Cardiac fibroblast (primary cell): ENCODE measurements at places on chromosomes 13 and 19.

DNA sequence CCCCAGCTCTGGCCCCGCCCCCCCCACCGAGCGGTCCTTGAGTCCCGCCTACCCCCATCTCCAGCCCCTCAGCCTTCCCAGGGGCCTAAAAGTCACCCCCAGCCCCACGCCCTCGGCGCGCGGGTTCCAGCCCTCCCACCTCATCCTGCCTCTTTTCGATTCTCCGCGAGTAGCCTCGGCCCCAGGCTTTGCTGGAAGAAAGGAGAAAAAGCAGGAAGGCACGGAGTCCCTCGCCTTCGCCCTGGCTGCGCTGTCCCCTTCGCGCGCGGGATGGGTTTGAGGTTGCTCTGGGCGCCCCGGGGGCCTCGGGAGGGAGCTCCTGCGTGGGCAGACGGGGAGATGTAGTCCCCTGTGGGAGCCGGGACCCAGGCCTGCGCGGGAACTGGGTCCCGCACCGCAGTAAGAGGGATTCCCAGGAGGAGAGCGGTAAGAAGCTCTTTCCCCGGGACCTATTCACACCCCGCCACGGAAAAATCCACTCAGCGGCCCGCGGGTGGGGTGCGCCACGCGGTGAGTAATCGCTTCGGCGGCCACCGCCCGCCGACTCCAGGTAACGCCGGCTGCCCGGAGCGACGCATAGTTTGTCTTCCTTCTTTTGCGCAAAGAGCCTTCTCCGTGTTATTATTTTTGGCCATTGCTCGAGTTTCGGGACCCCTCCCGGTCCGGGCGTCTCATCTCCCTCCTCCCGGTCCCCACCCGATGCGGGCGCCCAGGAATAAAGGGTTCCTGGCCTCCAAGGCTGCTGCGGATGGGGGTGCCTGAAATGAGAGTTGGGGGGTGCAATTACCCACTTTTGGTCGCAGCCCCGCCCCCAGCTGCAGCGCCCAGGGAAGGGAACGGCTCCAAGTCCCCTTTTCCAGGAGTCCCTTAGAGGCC is 865 bp upstream of the CRLF1 start:
- no peak for DNase-seq

DNA sequence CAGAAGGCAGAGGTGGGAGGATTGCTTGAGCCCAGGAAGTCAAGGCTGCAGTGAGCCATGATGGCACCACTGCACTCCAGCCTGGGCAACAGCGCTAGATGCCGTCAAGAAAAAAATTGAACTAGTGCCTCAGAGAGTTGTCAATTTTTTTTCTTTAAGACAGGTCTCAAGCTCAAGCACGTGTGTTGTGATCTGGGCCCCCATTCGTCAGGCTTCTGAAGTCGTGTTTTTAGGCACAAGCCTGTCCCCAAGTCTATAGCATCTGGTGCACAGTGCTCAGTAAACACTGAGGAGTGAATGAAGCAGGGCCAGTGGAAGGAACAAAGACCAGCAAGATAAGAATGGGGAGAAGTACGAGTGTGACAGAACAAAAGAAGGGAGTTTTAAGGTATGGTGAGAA is 23.7 kb upstream of the LAMP1 start:
- DNase-seq = no peak

- DNase-seq = no peak
Observed at GRCh38 chr13:38854226-38854625, 136.4 kb downstream of the STOML3 start.

- peak; percentile 93 for DNase-seq
Observed at GRCh38 chr19:44648631-44649251, 5.0 kb downstream of the PVR start.

DNA sequence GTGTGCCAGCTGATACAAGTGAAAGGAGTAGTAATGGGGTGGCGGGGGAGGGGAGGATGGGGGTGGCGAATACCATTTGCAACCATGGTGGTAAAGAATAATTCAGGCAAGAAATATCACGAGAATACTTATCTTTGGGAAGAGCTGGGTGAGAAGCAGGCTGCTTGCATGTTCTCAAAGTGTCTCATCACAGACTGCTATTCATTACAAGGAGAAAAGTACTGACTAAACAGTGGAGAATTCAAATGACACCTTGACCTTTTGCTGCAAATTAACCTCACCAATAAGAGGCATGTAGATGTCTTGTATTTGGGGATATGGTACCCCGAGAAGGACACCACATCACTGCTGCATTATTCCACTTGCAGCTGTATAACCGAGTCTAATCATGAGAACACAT is 585.7 kb upstream of the GPC6 start:
- no peak for DNase-seq

DNA sequence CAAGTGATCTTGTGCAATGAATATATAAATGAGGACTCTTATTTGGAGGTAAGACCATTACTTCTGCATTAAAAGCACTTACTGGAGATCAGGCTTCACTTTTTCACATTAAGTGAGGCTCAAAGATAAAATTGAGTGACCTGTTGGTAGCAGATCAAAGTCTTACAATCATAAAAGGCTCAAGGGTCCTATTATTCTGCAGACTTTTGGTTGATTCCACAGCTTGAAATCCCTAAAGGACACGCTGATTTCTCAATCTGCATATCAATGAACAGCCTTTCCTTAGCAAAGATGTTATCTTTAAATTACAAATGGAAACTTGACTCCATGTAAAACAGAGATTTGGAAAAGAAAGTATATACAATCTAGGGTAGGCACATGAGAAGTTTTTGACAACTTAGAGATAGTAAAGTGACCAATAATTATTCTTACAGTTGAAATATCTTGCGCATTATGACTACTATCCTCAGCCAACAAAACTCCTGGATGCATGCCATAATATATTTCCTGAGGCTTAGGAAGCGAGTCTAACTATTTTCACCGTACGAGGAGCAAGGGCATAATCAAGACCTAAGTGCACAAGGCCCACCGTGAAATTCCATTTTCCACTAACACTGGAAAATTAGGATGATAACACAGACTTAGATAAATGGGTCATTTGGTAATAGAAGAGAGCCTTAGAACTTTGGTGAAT is 640.7 kb downstream of the LIG4 start:
- no peak for DNase-seq

- DNase-seq = peak; percentile 79
Observed at GRCh38 chr13:110916301-110917142, 1.7 kb upstream of the ANKRD10 start.

DNA sequence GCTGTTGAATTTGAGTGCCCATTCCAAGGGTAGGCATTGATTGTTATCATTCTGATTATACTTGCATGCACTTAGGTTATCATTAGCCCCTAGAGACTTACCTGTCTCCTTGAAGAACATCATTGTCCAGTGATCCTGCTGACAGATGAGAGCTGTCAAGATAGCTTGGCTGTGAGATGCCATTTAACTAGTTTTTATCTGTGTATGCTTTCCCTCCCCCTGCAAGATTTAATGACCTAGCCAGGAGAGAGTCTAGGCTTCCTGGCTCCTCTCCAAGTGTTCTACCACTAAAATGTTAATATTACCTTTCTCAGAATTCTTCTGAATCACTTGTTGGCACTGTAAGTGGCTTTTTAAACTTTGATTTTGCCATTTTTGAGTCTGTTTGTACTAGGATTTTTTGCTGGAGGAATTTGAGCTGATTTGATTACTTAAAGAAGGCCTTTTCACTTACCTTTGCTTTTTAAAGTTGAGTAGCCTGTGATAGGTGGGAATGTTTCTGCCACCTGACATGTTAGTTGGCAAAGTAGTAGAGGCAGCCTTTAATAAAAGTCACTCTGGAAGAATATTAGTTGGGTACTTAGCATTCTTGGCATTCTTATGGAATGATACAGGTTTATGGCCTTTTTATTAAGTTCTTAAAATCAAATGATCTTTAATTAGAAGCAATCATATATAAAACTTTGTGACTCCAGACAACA is 41.1 kb downstream of the ARHGAP35 start:
- no peak for DNase-seq

DNA sequence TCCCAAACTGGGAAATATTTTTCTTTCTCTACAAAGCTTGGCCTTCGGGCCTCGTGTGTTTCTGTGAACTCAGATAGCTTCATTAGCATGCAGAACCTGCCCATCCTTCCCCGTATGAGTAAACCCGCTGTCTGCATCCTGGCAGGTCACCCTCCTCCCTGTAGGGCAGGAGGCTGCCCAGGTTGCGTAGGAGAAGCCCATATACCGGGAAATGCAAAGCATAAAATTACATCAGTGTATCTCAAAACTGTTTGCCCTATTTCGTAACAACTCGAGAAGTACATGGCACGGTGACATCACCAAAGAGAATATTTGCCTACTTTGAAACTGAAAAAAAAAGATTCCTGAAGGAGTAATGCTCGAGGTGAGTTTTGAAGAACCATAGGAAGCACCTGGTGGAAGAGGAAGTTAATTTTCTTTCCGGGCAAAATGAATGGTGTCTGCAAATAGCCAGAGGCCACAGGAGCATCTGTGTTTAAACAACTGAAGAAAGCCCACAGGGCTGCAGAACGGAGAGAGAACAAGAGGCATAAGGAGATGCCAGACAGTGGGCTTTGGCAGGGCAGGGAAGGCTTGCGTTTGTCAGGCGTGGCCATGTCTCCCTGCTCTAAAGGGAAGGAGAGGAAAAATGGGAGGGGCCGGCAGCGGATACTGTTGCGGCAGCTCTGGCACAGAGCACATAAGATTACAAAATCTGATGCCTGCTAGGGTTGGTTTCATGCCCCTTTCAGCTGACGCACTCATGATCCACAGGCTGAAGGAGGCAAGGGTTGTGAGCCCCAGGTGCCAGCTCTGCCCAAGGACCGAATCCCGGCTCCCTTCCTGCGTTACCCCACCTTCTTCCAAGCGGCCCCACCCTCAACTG is 81.4 kb downstream of the IRS2 start:
- DNase-seq = peak; percentile 27

DNA sequence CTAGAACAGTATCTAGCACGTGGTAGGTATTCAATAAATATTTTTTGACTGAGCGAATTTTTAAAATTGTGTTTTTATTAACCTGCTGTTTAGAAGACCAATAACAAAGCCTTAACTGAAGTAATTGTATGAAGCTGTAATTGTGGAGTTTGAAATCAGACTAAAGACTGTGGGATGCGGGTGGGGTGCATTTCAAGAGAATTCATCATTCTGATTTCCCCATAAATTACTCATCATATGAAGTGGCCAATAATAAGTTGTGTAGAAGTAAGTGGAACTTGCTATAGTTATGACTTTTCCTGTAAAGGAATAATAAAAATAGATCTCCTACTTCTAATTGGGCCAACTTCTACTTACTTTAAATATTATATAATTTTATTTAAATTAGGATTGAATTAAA is 449.3 kb downstream of the PCDH9 start:
- DNase-seq = peak; percentile 27

GRCh38 chr19:18900700-18901481 is 4.9 kb upstream of the CERS1 start:
- no peak for DNase-seq

- DNase-seq = no peak
Observed at GRCh38 chr19:3013263-3013725, 15.8 kb downstream of the TLE2 start.

GRCh38 chr13:71030784-71031183 is 836.2 kb downstream of the DACH1 start:
- DNase-seq = no peak

- peak; percentile 24 for DNase-seq
Observed at GRCh38 chr13:96474181-96474557, 384.3 kb downstream of the HS6ST3 start.

- no peak for DNase-seq
Observed at GRCh38 chr19:19744641-19745040, 11.7 kb upstream of the ZNF14 start.

DNA sequence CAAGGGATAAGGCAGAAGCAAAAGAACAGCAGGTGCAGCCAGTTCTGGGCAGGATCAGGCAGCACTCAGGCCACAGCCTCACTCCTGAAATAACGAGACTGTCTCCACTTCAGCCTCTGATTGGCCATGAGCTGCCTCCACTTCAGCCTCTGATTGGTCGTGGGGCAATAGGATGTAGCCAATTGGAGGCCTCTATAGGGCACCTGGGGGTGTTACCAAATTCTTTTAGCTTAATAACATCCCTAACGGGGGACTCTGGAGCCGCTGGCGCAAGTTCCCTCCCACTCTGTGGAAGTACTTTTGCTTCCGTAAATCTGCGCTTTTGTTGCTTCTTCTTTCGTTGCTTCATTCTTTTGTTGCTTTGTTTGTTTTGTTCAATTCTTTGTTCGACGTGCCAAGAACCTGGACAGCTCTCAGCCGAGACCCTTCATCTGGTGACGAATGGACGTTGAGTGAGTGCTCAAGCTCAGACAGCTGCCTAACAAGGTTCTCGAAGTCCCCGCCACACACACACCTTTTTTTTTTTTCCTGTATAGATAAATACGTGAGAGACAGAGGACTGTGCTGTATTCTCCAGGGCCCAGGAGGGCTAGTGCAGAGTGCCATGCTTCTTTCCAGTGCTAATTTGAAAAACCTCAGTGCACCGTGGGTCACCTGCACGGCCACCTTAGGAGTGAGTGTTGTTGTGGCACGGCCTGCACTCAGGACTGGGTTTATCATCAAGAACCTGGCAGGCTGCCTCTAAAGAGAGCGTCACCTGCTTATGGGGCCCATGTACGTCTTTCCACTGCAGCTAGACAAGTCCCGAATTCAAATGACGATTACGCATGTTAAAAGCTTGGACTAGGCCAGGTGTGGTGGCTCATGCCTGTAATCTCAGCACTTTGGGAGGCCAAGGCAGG is 32.0 kb upstream of the TUBGCP3 start:
- DNase-seq = peak; percentile 41

DNA sequence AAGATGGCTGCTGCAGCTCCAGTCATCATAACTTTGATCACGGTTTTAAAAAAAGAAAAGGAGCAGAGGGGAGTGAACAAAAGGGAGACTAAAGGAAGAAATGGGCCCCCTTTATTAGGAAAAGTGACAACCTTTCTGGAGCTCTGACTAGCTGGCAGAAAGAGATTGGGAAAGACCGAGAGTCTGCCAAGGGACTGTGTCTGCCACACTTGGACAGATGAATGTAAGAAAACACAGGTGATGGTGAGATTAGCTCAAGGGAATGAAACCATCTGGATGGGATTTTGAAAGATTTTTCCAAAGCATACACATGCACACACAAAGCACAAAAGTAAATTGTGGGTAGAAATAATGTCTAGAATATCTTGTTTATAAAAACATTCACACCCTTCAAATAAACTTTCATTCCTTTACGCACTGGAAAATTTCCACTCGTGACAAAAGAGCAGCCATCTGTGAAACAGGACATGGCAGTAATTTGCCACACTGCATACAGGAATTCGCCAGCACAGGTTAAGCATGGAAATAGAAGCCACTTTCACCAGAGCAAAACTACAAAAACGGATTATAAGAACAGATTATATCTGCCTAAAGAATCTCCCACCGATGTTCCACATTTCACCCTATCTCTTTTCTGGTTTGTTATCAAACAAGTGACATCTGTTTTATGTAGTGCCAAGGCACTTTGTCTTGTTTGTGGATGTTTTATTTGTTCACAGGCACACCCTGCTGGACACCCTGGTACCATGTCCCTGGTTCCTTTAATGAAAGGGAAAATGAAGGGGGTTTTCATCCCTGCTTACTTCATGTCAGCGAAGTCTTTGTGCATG is 819.5 kb downstream of the DIAPH3 start:
- DNase-seq = no peak
